ENCODE measurements at places on chromosomes 12 and 14.

GRCh38 chr12:81759190-81760051 is at the start of gene PPFIA2:
Gene PPFIA2, minus strand, starts transcription at chr12:81759350.
- DNase-seq: peak; percentile 79

GRCh38 chr12:13661005-13661887 is 320.2 kb downstream of the GRIN2B start:
- peak; percentile 53 for DNase-seq

DNA sequence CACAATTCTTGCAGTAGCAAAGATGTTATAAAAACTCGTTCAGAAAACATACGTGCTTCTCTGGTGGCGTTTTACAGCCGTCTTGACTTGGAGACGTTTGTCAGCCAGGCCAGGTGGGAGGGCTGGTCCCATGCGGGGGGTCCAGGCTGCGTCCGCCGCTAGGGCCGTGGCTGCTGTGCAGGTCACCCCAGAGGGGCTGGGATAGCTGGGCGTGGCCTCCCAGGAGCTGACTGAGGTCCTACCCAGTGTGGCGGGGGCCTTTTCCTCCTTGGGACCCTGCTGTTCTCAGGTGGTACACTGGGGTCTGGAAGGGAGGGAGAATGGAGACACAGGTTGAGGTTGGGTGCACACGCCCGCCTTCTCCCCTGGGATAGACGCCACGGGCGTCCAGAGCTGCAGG is 25.2 kb downstream of the MTA1 start:
- DNase-seq: no peak

DNA sequence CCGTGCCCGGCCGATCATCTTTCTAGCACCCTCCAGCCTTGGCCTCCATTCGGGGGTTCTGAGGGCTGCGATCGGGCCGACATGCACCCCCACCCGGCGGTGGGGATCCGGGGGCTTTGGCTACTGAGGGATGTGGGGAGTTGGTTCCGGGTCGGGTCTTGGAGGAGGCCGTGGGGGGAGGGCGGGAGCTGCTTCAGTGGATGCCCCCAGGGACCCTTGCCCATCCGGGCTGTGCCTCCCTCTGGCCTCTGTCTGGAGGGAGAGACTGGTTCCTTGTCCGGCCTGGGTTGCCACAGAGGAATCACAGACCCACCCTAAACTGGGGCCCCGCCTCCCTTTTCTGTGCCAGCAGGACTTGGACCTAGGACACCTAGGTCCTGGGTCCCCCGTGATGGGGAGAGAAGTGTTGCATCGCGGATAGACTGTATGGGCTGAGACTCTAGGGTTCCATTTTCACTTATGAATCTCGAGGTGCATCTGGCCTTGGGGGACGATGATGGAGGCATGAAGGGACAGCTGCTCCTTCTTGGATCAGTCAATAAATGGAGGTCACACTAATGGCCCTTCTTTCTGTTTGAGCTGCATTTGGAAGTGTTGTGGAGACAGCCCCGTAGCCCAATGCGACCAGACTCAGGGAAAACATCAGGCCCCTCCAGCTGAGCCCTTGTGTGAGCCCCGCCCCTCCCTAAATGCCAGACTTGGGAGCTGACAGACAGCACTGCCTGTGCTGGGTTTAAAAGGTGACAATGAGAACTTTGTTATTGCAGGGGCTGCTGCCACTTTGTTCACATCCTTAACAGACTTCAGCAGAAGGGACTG is 577 bp downstream of the DTX3 start:
- no peak for DNase-seq

DNA sequence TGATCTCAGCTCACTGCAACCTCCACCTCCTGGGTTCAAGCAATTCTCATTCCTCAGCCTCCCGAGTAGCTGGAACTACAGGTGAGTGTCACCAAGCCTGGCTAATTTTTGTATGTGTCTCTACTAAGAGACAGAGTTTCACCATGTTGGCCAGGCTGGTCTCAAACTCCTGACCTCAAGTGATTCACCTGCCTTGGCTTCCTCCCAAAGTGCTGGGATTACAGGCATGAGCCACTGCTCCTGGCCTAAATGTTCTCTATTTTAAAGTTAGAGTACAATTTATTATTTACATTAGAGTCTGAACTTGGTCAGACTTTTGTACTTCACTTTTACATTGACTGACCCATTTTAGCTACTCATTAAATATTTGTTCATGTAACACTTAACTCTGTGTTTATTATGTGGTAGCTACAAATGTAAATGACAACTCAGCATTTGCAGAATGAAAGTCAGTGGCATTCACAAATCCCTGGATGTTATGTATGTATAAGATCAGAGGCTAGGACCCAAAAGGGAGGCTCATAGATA is 409.6 kb downstream of the APAF1 start:
- no peak for DNase-seq

- DNase-seq: no peak
These were observed 1401.8 kb downstream of the FSCB start for GRCh38 chr14:43105305-43105704.

DNA sequence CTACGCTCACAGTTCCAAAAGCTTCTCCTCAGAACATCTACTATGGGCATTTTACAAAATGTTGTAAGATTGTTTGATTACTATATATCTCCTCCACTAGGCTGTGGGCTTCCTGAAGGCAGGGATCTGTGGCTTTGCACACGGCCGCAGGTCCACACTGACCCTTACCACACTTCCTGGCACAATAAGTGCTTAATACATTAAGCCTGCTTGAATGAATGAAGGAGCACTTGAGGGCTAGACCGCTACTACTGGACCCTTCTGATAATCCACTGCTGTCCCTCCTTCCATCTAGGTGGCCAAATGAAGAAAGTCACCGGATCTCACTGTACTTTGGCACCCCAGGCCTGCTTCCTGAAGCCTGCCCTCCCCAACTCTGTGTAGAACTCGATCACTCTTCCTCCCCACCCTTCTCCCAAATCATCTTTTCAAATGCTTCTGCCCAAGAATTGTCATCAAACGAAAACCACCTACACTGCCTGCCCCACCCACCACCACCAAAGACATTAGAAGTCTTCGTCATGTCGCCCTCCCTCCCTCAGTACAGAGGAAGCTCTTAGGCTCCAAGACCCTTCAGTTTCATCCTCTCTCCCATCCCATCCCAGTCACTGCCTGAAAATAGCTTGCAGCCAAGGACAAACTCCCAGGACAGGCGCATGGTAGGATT is 596 bp upstream of the ZBTB39 start:
- no peak for DNase-seq

- no peak for DNase-seq
These were observed 77.8 kb downstream of the VCPKMT start for GRCh38 chr14:50038398-50039119.

DNA sequence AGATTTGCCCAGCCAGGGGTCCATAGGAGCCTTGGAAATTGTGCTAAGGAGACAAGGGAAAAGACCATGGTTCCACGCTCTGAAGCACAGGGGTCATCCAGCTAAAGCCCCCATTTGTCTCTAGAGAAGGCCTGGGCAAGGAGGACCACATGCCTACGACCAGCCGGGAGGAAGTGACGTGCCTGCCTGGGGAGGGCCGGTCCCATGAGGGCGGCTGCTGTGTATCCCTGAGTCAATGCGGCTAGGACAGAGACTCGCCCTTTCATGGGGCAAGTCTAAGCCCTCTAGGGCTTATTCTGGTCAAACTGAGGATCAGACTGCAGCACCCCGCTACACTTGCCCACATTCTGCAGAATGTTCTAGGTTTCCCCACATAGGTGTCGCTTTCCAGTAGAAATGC is 20.6 kb upstream of the RIN3 start:
- no peak for DNase-seq

DNA sequence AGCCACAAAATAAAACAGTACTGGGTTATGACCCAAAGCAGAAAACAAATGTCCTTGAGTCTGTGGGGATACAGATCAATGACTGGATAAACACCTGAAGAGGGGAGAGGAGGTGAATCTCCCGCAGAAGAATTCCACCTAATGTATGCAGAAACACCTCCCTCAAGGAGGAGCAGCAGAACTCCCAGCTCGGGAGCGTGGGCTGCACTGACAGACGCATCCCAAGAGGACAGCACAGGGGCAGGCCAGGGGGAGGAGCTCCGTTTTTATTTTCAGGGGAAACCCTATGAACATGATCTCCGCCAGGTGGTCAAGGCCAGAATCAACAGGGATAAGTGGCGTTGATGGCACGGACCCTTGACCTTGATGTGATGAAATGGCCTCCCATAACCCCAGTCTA is 41.8 kb upstream of the PPP2R5C start:
- no peak for DNase-seq

- no peak for DNase-seq
These were observed 851 bp downstream of the HSP90B1 start for GRCh38 chr12:103930787-103931735.

- no peak for DNase-seq
These were observed 45.9 kb downstream of the PPP1R13B start for GRCh38 chr14:103801459-103801858.

GRCh38 chr12:7439579-7440505 is 4.1 kb downstream of the CD163L1 start:
- no peak for DNase-seq

DNA sequence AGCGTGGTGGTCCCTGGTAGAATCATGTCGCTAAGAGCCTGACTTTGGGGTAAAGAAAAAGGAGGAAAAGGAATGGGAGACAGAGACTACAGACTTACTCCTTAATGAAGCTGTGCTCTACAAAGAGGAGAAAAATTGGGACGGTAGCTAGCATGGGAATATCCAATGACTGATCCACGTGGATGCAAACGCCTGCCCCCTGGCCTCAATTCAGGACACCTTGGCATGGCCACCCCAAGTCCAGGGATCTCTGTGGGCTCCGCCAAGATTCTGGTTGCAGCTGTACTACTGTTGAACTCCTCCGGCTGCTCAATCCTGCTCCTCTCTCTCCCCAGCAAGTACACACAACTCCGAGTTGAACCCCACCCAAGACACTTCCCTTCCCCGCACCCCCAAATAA is 70.5 kb upstream of the DIO3 start:
- DNase-seq: no peak

GRCh38 chr14:61683108-61683507 is 12.2 kb upstream of the HIF1A start:
- no peak for DNase-seq

DNA sequence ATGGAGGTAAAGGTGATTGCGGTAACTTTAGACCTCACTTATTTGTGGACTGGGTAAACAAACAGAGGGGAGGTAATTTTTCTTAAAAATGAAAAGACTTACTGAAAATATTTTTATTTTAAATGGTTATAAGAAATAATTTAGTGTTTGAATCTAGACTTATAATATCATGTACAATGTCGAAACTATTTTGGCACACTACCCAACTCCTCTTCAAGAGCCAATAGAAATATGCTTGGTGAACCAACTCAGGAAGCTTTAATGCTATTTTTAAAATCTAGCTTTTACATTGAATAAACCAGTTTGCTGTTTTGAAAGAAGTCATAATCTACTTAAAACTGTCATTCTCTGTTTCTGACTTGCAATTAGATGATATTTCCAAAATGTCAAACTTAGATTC is 175.8 kb upstream of the NPAS3 start:
- DNase-seq: no peak

DNA sequence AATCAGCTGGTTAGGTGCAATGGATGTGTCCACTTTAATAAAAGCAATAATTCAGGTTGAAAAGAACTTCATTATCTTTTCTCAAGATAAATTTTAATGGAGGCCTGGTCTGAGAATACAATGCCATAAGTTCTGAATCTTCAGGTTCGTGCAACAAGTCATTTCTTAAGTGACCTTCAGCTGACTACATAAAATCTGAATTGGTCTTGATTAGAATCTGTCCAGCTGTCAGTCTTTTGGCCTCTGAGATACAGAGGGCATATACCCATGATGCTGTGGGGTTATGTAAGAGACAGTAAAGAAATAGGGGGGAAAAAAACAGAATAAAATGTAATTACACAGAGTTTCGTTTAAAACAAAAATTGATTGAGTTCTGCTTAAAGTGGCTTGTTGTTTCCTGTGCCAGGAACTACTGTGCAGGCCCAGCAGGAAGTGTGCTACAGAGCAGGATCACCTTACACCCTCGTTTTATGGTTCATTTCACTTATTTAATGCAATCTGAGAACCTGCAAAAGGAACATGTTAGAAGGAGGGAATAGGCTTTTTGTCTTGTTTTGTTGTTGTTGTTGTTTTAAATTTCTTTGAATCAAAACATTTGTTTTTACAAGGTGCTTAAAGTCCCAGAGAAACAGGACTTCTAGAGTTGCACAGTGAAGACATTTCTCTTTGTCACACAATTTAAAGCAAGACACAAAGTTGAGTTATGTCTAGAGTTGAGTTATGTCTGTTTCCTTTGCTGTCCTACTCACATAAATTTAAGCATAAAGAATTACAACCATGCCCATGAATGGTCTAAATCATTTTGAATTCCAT is 64.2 kb downstream of the LGR5 start:
- DNase-seq: no peak

GRCh38 chr12:6833189-6833890 is 5.1 kb downstream of the P3H3 start:
- no peak for DNase-seq

DNA sequence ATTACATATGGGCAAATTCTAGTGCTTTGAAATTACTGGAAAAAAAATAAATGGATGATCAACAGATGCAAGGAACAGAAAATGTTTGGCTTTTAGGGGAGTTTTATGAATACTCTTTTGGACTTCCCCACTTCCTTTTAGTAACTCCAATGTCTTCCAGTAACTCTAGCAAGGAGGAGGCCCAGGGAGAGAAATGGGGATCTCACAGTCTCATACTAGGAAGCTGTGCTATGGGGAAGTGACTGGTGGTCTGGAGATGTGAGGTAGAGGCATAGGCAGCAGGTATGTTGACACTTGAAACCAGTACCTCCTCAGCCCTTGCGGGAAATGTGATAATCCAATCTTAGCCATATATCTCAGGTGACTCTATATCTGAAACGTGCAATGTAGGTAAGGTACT is 68.1 kb downstream of the CRADD start:
- DNase-seq: no peak

GRCh38 chr12:89840162-89840922 is 131.7 kb upstream of the ATP2B1 start:
- DNase-seq: no peak

DNA sequence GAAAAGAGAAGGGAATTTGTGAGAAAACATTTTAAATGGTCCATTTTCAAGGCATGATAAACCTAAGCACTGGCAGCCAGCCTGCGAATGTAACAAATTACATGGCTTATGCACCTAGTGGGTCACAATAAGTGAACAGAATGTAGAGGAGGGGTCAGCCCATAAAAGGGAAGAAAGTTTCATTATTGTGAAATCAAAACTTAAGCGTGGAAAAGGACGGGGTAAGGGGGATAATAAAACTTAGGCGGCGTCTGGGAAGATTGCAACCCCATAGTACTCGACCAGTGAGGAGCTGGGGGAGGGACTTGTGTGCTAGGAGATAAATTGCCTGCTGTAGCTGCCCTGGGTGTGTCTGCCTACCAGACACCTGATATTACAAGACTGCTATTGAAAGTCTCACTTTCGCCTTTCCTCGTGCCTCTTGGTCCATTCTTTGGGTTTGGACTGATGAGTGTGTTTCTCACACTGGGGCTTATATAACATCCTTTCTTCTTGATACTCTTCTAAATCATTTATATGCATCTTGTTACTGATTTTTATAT is 40.6 kb downstream of the ZDHHC17 start:
- DNase-seq: no peak

DNA sequence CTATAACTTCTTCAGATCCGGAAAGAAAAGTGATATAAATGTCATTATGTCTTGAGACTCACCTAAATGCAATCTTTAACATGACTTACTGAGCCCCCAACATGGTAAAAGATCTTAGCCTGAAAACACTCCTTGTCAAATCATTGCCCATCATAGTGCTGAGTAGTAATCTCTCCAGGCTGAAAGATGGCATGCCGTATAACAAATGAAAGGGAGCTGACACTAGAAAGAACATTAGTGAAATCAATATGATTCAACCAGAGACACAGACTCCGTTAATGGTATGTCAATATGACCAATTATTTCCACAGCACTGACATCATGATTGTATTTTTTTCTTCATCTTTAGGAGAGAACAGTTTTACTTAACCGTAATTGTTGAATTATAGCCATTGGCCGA is 54.4 kb downstream of the BICD1 start:
- no peak for DNase-seq
